ENCODE measurements at places on chromosomes 4 and X. TPM values are rescaled to one million over a fixed set of nuclear protein-coding genes. Genes with fewer than 3 reads are reported as not detected.
A peak's percentile ranks its signal among the peaks of the same experiment; 100 is the strongest.

DNA sequence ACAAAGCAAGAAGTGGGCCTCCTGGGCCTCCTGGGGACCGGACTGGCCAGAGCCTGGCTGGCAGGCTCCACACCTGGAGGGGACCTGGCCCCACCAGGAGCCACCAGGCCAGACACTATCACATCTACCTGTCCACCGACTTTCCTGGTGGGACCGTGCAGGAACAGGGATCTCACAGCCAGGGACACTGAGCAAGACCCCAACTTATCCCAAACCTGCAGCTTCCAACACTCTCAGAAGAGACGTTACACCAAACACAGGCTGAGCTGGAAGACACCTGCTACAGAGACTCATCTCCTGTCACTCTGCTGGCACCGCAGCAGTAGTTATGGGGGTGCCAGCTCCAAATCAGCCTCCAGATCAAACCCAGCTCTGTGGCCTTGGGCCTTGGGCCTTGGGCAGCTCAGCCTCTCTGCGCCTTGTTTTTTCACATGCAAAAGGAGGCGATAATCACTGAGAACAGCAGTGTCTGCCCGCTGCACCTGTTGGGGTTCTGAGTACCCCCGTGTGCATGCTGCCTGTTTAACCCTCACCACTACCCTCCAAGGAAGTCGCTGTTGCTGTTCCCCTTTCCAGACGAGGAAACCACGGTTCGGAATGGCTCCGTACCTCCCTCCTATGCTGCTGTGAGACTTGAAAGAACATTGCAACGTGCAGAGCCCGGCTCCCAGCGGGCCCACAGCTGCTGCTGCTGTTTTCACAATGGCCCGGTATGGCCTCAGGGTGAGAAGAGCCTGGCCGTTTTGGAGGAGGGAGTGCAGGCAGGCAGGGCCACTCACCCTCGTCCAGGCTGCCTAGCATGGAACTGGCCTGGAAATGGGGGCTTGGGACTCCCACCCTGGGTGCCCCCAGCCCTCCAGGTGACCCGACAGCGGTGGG is 69.6 kb downstream of the ADRA2C start:
- no peaks in the 10 kb centered on the region for H3K36me3 ChIP-seq
- no peak for DNase-seq
- no peak overlapping the region for H3K4me3 ChIP-seq
- no peaks in the 10 kb centered on the region for H3K4me1 ChIP-seq
- no peaks in the 10 kb centered on the region for H3K27me3 ChIP-seq

- no peak overlapping the region for H3K4me3 ChIP-seq
- no peaks in the 10 kb centered on the region for H3K36me3 ChIP-seq
- no peaks in the 10 kb centered on the region for H3K27me3 ChIP-seq
- DNase-seq: no peak
- H3K4me1 ChIP-seq: no peaks in the 10 kb centered on the region
- no peak overlapping the region for H3K27ac ChIP-seq
Observed at GRCh38 chr4:97394653-97395052, 748.6 kb downstream of the STPG2 start.

MAGEC3 gene
- total RNA-seq: not detected

DNA sequence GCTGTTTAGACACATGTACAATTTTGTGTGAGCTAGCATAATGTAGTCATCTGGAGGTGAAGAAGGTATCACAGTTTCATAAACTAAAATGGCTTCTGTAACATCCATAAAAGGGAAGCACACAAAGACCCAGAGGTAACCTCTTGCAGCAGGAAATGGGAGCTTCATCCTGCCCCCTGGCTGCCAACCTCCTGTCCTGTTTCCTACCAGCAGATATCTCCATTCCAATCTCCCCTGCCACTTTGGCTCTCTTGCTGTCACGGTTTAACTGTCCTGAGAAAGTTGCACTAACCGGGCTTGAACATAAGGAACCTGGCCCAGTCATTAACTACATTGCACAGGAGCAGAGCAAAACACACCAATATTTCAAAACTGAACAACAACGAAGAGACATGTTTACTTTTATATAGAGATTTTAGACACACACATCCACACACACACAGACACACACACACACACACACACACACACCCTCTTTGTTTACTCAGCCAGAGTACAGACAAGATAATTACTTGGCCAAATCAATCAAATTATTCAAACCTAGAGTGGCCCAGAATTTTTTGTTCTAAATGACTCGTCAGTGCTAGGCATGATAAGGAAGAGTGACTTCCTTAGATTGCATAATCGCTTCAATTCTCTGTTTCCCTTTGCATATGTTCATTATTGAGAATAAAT is 24.2 kb downstream of the MID2 start:
- H3K27me3 ChIP-seq: no peaks in the 10 kb centered on the region
- H3K36me3 ChIP-seq: no peaks in the 10 kb centered on the region
- no peak overlapping the region for H3K27ac ChIP-seq

GRCh38 chr4:55910140-55910539 is 38.6 kb upstream of the CEP135 start:
- peaks cover 9% of the 10 kb centered on the region for H3K36me3 ChIP-seq
- H3K27ac ChIP-seq: no peak overlapping the region
- H3K4me1 ChIP-seq: peaks cover 9% of the 10 kb centered on the region
- peaks cover 5% of the 10 kb centered on the region for H3K27me3 ChIP-seq
- no peak overlapping the region for H3K4me3 ChIP-seq

DNA sequence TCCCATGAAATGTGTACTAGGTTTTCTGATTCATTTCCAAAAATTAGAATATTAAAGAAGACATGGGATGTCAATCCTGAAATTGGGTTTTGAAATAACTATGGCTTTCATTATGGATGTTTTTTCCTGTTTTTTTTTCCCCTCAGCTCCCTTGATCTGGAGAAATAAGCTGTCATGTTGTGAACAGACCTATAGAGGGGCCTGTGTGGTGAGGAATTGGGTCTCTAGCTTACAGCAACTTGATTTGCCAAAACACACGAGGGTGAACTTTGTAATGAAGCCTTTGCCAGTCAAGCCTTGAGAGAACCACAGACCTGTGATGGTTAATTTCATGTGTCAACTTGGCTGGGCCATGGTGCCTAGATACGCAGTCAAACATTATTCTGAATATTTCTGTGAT is 2413.6 kb downstream of the PCDH7 start:
- no peaks in the 10 kb centered on the region for H3K4me1 ChIP-seq
- DNase-seq: no peak
- no peak overlapping the region for H3K4me3 ChIP-seq
- no peaks in the 10 kb centered on the region for H3K36me3 ChIP-seq
- no peaks in the 10 kb centered on the region for H3K27me3 ChIP-seq

OFD1 gene
- 45.8 TPM for total RNA-seq

DNA sequence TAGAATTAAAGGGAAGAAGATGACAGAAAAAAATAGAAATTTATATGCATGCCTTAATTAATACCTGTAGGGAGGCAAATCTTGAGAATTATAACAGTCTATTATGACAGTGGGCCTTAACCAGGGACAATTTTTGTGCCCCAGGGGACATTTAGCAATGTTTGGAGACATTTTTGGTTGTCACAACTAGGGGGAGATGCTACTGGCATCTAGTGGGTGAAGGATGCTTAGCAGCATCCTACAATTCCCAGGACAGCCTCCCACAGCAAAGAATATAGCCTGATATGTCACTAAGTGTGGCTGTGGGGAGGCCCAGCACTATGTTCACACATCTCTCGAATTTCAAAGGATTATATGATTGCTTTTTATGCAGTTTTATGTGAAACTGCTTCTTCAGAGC is 10.5 kb downstream of the GPR82 start:
- peaks cover 43% of the 10 kb centered on the region for H3K4me1 ChIP-seq
- H3K4me3 ChIP-seq: no peak overlapping the region
- peak overlapping the region; percentile 86 for H3K27ac ChIP-seq
- H3K27me3 ChIP-seq: no peaks in the 10 kb centered on the region
- H3K36me3 ChIP-seq: peaks cover 8% of the 10 kb centered on the region
- no peak for DNase-seq

DNA sequence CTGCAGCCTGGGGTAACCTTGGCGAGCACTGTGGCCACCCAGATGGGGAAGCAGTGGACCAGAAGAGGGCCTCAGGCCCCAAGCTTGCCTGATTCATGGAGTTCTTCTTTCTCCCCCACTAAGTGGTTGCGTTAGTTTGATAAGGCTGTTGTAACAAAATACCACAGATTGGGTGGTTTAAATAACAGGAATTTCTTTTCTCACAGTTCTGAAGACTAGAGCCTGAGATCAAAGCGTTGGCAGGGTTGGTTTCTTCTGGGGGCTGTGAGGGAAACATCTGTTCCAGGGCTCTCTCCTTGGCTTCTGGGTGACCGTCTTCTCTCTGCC is 105.7 kb upstream of the GATB start:
- H3K4me1 ChIP-seq: no peaks in the 10 kb centered on the region
- no peak for DNase-seq
- no peaks in the 10 kb centered on the region for H3K27me3 ChIP-seq
- H3K36me3 ChIP-seq: no peaks in the 10 kb centered on the region
- no peak overlapping the region for H3K27ac ChIP-seq

DUSP9 gene
- total RNA-seq: not detected

DNA sequence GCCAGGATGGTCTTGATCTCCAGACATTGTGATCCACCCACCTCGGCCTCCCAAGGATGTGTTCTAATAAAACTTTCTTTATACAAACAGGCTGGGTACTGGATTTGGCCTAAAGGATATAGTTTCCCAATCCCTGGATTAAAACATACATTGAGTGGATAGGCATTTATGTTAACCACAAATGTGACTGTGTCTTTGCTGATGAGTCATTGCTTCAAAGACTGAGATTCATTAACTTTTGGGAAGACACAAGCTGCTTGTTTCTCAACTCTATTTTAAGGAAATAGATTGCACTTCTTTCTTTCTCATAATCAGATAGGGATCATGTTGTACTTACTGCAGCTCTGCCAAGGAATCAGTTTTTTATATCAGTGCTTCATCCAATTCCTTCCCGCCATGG is 131.3 kb upstream of the AGA start:
- no peaks in the 10 kb centered on the region for H3K36me3 ChIP-seq
- no peak overlapping the region for H3K27ac ChIP-seq
- H3K4me3 ChIP-seq: no peak overlapping the region
- H3K4me1 ChIP-seq: no peaks in the 10 kb centered on the region

UGT2B10 gene
- total RNA-seq: not detected

DNA sequence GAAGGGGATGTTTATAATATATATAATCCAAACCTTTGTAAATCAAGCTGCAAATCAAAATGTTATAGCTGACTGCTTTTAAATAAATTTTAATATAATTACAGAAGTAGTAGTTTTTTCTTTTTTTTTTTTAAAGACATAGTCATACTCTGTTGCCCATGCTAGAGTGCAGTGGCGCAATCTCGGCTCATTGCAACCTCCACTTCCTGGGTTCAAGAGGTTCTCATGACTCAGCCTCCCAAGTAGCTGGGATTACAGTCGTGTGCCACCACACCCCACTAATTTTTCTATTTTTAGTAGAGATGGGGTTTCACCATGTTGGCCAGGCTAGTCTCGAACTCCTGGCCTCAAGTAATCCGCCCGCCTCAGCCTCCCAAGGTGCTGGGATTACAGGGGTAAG is 178.7 kb downstream of the FBXW7 start:
- no peak overlapping the region for H3K4me3 ChIP-seq
- H3K36me3 ChIP-seq: peaks cover 2% of the 10 kb centered on the region
- H3K4me1 ChIP-seq: peaks cover 19% of the 10 kb centered on the region
- no peak overlapping the region for H3K27ac ChIP-seq
- H3K27me3 ChIP-seq: no peaks in the 10 kb centered on the region

GRCh38 chrX:31070057-31070468 is 1.8 kb downstream of the FTHL17 start:
- H3K4me3 ChIP-seq: no peak overlapping the region
- H3K27me3 ChIP-seq: no peaks in the 10 kb centered on the region
- H3K36me3 ChIP-seq: no peaks in the 10 kb centered on the region
- no peak for DNase-seq
- peaks cover 4% of the 10 kb centered on the region for H3K4me1 ChIP-seq
- no peak overlapping the region for H3K27ac ChIP-seq

ACSL1 gene
- 13.8 TPM for total RNA-seq

- no peak overlapping the region for H3K4me3 ChIP-seq
- no peaks in the 10 kb centered on the region for H3K4me1 ChIP-seq
- H3K27me3 ChIP-seq: no peaks in the 10 kb centered on the region
- no peak overlapping the region for H3K27ac ChIP-seq
- DNase-seq: no peak
- H3K36me3 ChIP-seq: no peaks in the 10 kb centered on the region
Observed at GRCh38 chrX:22445880-22446279, 173.2 kb downstream of the CBLL2 start.

DNA sequence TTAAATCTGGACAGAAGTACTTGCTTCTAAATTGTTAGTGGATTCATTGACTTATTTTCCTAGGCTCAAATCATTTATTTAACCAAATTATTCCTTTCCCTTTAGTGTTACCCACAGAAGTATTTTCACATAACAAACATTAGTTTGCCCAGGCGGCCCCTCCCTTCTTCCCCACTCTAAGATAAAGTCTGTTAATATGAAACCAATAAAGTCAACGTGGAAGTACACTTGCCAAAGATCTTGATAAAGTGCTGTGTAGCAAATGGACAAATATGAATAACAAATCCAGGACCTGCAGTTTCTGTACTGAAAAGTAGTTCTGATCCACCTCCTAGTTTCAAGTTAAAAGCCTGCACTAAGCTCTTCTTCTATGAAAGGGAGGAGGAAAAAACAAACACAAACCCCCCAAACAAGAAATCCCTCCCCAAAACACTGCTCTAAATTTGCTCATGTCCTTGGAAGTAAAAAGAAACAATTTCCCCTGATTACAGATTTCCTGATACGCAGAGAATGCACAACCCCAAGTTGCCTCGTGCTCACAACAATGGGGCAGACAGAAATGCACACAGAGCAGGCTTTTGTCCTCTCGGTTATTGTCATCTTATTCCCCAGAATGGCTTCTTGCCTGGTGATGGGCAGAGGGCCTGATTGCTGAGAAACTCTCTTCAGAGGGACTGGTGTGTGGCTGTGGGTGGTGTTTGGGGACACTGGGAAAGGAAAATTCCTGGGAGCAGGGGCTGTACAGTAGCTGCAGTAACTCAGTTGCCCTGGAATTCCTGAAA is 23.2 kb downstream of the TMSB4X start:
- peak overlapping the region; percentile 86 for H3K27ac ChIP-seq
- peak overlapping the region; percentile 2 for H3K4me3 ChIP-seq
- H3K4me1 ChIP-seq: peaks cover 61% of the 10 kb centered on the region
- no peaks in the 10 kb centered on the region for H3K27me3 ChIP-seq
- DNase-seq: no peak

MCF2 gene
- 0.40 TPM for total RNA-seq

SRPX gene
- 1.2 TPM for total RNA-seq
